NCI-H187 (cell line): ENCODE measurements at places on chromosomes 16 and 17.

GRCh38 chr17:78022425-78022824 lies 63.9 kb downstream of the TNRC6C start:
- no peak for DNase-seq

DNA sequence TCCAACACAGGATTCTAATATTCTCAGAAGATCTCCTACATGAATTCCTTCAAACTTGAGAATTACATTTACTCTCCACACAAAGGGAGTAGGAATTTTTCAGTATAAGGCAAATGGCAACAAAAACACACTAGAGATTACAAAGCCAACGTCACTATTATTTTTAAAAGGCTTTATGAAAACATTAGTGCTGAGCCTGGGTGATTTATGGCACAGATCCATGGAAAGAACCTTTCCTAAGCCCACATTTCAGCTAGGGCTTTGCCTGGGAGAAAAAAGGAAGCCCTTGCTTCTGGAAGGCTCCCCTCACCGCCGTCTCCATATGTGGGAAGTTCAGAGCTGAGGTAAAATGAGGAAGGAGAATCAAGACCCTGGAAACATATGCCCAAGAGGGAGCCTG lies 499.4 kb upstream of the HSBP1 start:
- no peak for DNase-seq

DNA sequence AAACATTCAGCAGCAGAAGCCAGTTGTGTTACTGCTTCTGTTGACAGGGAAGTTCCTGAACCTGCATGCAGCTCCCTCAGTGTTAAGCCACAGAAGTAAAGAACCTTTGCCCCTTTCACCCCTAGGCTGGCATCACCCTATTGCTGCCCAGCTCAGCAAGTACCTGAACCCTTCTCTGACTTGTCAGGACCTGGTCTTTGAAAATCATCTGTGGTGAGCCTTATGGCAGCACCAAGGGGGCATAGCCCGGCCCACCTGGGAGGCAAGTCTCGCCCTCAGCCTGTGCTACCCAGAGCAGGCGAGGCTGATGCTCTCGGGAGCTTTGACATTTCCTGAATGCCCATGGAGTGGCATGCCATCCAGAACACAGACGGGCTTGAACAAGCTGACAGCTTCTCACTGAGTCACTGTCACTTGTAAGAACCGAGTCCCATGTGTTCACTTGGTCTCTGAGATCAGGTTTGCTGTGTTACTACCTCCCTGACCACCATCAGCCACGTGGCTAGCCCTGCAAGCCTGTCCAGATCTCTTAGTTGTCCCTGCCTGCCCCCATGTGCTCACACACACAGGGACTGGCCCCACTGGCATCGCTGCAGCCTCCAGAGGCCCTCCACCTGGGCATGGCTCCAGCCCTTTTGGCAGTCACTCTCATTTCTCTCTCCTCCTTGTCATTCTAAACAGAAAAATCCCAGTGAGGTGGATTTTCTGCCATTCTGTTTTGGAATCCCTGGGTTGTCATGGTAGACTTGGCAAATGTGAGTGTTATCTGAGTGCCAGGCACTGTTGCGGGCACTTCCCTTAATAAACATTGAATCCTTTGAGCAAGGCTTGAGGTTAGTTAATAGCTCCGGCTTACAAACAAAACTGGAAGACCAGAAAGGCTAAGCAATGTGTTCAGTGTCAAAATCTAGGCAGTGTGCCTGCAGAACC lies 2.9 kb upstream of the CARMIL2 start:
- no peak for DNase-seq

GRCh38 chr17:82103553-82104451 lies 5.8 kb upstream of the FASN start:
- DNase-seq = no peak

GRCh38 chr17:81523402-81524038 lies 4.7 kb upstream of the FSCN2 start:
- no peak for DNase-seq

GRCh38 chr17:78266231-78266631 lies 34.8 kb downstream of the TMEM235 start:
- DNase-seq = no peak

DNA sequence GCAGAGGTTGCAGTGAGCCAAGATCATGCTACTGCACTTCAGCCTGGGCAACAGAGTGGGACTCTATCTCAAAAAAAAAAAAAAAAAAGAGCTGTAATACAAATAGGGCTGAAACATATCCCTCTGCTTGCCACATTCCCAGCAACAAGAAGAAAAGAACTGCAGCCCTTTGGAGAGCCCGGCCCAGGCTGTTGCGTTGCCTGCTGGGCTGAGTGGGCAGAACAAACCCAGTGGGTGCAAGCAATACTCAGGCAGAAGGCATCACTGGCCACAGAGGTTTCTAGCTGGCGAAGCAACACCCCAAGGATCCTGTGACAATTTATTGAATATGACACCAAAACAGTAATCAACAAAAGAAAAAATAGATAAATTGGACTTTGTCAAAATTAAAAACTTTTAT lies 44.0 kb downstream of the PIGL start:
- DNase-seq = no peak

- no peak for DNase-seq
Observed at GRCh38 chr17:21218101-21218500, 4.1 kb upstream of the TMEM11 start.

DNA sequence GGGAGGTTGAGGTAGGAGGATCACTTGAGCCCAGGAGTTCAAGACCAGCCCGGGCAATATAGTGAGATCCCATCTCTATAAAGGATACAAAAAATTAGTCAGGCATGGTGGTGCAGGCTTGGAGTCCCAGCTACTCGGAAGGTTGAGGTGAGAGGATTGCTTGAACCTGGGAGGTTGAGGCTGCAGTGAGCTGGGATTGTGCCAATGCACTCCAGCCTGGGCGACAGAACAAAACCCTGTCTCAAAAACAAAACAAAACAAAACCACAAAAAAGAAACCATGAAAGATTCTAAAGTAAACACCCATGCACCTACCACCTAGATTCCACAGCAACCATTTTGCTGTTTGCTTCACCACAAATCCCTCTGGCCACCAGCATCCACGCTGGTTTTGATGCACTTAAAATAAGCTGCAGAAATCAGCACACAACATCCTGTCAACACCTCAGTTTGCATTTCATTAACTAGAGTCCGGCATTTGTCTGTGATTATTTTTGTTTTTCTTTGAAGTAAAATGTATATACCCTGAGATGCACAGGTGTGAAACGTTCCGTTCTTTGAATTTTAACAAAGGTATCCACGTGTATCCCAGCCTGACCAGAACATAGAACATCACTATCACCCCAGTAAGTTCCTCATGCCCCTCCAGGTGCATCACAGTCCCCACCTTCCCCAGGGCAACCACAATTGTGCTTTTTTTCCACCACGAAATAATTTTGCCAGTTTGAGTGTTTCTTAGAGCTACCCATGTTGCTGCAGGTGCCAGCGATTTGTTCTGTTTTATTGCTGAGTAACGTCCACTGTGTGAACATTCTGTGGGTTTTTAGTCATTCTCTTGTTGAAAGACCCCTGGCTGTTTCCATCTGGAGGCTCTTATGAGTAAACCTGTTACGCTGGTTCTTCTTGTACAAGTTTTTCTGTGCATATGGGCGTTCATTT lies 191.5 kb downstream of the SEC14L1 start:
- no peak for DNase-seq

DNA sequence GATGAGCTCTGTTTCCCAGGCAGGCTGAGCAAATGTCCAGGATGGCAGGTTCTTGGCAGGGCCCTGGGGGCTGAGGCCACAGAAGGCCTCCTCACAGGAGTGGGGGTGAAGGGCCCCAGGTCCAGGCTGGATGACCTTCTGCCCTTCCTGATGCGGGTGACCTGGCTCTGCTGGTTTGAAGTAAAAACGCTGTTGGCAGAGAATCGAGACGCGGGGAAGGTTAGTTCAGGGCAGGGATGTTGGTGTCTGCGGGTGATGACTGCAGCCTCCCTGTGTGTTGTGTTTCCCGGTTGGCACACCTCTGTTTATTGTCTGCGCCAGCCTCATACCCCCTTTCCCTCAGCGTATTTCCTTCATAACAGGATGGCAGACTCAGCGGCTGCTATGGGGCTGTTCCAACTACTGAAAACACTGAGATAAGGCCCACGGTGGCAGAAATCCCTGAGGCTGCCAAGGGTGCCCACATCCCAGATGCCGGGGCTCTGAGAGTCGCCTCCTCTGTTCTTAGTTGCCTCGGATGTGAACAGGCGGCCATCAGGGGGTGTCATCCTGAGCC lies 104.6 kb downstream of the METRNL start:
- DNase-seq = no peak

- DNase-seq = no peak
Observed at GRCh38 chr17:82458885-82459424, 414 bp downstream of the NARF start.

- no peak for DNase-seq
Observed at GRCh38 chr17:58621174-58621573, 70.7 kb downstream of the TEX14 start.

- DNase-seq = no peak
Observed at GRCh38 chr17:81071761-81072741, 37.1 kb downstream of the BAIAP2 start.

DNA sequence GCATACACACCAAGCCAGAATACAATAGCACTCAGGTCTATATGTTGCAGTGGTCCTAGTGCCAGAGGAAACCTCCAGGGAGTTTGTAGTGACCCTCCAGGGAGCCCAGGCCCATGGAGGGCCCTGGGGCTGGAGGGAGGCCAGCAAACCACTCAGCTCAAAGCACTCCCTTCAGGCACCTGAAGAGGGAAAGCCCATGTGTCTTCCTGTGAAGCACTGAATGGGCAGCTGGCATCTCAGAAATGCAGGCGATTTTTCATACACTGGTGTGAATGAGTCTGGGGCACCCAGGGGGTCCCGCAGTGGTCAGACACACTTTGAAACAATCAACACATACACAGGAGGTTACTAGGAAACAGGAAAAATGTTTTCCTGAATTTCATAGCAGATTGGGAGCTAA lies 12.8 kb downstream of the TBC1D26 start:
- DNase-seq = no peak

DNA sequence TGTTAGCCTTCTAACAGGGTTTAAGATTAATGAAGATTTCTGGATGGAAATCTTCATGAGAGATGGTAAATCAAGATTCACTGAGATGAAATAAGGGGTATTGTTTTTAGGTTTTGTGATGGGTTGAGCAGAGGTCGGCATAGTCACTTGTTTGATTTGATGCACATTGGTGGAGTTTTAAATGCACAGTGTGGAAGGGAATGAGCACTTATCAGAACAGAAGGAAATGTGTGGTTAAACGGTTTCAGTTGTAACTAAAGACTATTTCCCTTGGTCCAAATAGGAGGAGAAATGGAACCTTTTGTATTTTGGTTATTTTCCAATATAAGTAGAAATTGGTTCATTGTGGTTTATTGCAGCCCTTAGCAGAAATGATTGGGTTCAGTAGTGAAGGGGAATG lies 34.1 kb downstream of the CBFB start:
- no peak for DNase-seq

DNA sequence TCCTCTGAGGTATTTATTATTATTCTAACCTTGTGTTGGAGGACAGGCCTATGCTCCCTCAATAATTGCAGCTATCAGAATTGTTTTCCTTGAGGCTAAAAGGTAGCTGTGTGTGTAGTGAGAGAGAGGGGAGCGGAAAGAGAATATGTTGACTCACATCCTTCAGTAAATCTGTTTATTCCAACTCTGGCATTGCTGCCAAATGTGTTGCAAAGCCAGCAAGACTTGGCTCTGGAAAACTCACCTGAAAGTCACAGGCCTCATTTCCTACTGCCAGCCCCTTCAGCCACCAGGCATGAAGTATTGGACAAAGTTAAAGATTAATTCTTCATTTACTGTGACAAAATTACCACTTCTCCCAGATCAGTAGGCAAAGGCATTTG lies 9.6 kb downstream of the CA10 start:
- no peak for DNase-seq

DNA sequence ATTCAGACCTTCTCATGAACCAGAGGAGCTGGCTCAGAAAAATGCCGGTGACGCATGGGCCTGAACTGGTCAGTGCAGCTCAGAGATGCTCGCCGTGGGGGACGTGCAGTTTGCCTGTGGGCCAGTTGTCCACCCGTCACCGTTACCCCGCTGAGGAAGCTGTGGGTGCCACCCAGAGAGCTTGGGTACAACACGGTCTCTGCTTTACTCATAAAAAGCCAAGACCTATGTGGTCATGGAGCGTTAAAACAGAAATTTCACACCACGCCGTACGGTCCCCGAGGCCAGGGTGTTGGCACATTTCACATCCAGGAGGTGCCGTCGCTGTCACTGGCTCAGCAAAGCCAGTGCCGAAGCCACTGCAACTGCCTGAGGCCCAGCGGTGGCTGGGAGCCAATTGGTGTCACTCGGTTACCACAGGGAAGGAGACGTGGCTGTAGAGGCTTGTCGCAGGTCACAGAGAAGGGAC lies 120.9 kb downstream of the METRNL start:
- DNase-seq = no peak

GRCh38 chr16:85996843-85997242 lies 97.9 kb downstream of the IRF8 start:
- DNase-seq = no peak

GRCh38 chr16:81860287-81861266 lies 81.5 kb downstream of the PLCG2 start:
- no peak for DNase-seq

- DNase-seq = no peak
Observed at GRCh38 chr16:10385725-10386516, at the start of gene ATF7IP2. TSS of gene ATF7IP2 (plus strand) at chr16:10386061. CDS start at chr16:10430621, 44,560 bp downstream.

DNA sequence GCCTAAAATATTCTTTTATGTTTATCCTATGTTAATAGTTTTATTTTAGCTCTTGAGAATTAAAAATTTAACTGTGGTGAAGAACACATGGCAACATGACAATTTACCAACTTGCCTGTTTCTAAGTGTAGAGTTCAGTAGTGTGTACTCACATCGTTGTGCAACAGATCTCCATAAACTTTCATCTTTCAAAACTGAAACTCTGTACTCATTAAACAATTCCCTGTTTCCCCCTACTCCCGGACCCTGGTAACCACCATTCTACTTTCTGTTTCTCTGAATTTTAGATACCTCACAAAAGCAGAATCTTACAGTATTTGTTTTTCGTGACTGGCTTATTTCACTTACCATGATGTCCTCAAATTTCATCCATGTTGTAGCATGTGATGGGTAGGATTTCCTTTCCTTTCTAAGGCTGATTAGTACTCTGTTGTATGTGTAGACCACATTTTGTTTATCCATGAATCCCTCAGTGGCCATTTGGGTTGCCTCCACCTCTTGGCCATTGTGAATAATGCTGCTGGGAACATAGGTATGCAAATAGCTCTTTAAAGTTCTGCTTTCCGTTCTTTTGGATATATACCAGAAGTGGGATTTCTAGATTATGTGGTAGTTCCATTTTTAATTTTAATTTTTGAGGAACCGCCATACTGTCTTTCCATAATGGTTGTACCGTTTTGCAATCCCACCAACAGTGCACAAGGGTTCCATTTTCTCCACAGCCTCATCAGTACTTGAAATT lies 17.4 kb downstream of the IST1 start:
- DNase-seq = no peak
